ENCODE measurements at places on chromosomes 7 and 10. TPM values are rescaled to one million over a fixed set of nuclear protein-coding genes. Genes with fewer than 3 reads are reported as not detected.

GRCh38 chr7:36490419-36490830, 100.8 kb downstream of the ANLN start:
- H3K27me3 ChIP-seq, result no peaks in the 10 kb centered on the region
- H3K4me1 ChIP-seq, result no peaks in the 10 kb centered on the region
- no peak overlapping the region for H3K27ac ChIP-seq
- no peak overlapping the region for H3K4me3 ChIP-seq

DNA sequence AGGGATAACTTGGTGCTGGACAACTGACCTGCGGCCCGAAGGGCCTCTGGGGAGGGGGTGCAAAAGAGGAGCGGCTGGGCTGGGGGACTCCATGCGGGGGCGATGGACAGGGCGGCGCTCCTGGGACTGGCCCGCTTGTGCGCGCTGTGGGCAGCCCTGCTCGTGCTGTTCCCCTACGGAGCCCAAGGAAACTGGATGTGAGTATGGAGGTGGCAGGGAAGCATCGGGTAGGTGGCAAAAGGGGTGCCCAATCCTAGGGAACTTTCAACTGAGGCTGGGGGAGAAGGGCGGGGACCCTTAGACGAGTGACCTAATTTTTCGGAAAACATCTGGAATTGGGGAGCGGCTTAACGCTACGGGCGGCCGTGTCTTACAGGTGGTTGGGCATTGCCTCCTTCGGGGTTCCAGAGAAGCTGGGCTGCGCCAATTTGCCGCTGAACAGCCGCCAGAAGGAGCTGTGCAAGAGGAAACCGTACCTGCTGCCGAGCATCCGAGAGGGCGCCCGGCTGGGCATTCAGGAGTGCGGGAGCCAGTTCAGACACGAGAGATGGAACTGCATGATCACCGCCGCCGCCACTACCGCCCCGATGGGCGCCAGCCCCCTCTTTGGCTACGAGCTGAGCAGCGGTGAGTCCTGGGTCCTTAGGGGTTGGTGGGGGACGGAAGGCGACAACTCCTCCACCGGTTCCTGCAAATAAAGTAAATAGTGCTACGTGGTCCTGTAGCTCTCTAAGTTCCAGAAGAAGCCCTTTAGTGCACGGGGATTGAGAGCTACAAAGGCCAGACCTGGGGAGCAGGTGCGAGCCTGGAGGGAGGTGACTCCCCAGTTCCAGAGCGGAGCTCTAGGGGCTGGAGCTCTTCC, 622 bp downstream of the WNT16 start:
- DNase-seq, result no peak
- peak overlapping the region; percentile 43 for H3K4me3 ChIP-seq
- no peaks in the 10 kb centered on the region for H3K36me3 ChIP-seq
- peaks cover 16% of the 10 kb centered on the region for H3K4me1 ChIP-seq
- H3K27me3 ChIP-seq, result peaks cover 53% of the 10 kb centered on the region

DNA sequence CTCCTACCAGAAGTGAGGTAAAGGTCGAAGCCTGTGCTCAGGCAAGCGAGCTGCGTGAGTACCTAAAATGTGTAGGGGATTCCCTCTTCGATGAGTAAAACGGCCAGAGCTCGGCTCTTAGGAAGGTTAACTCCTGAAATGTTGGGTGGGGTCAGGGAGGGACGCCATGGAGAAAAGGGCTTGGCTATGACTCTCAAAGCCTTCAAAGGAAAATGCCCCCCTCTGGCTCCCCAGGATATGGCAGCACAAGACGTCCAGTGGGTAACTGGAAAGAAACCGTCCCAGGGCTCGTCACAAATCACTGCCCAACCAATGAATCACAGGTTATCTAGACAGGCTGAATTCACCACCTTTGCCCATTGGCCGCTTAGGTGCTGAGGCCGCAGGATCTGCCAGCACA, 58.0 kb downstream of the CALML3 start:
- no peaks in the 10 kb centered on the region for H3K4me1 ChIP-seq
- no peak overlapping the region for H3K27ac ChIP-seq
- no peaks in the 10 kb centered on the region for H3K36me3 ChIP-seq
- H3K4me3 ChIP-seq, result no peak overlapping the region
- H3K27me3 ChIP-seq, result no peaks in the 10 kb centered on the region
- no peak for DNase-seq

DNA sequence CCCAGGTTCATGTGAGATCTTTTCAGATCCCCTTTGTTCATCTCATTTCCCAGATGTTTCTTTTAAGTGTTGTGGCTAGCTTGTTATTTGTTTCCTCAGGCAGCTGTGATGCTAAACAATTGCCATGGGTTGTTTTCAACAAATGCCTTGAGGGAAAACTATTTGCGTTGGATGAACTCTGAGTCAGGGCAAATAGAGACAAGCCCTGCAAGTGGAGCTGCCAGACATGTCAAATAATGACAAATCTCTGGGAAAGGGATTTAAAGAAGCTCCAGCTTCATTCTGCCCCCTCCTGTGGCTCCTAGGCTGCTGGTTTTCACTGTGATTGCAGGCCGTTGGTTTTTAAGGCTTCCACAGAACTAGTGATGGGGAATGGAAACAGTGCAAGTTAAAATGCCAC, 272.4 kb upstream of the SP8 start:
- H3K27me3 ChIP-seq, result no peaks in the 10 kb centered on the region
- H3K4me3 ChIP-seq, result no peak overlapping the region
- no peaks in the 10 kb centered on the region for H3K36me3 ChIP-seq
- no peaks in the 10 kb centered on the region for H3K4me1 ChIP-seq
- no peak for DNase-seq

CRCP gene
- 23.9 TPM for total RNA-seq

OR9A2 gene
- not detected for total RNA-seq

All from tibial nerve (tissue), 4 donors.